Foreskin keratinocyte (primary cell): ENCODE measurements at places on chromosomes 16 and 17. TPM values are rescaled to one million over a fixed set of nuclear protein-coding genes. Genes with fewer than 3 reads are reported as not detected.

The CCL22 gene
- not detected in 2 replicates for total RNA-seq

The RANBP10 gene
- total RNA-seq: 8.6 and 8.9 TPM in 2 replicates

The KRT33A gene
- not detected in 2 replicates for total RNA-seq

The ACE gene
- 0.14 and 0.17 TPM in 2 replicates for total RNA-seq

The DYNLRB2 gene
- 0.51 TPM in 1 of 2 replicates, not detected in the other for total RNA-seq

The BEAN1 gene
- total RNA-seq: 0.10 and 0.14 TPM in 2 replicates

The SHISA6 gene
- 0.95 TPM in 2 replicates for total RNA-seq

The ADAT1 gene
- total RNA-seq: 40.7 and 41.7 TPM in 2 replicates

The CDRT15L2 gene
- not detected in 2 replicates for total RNA-seq

The KRT36 gene
- not detected in 2 replicates for total RNA-seq
